ENCODE measurements at places on chromosomes 1 and 21.

DNA sequence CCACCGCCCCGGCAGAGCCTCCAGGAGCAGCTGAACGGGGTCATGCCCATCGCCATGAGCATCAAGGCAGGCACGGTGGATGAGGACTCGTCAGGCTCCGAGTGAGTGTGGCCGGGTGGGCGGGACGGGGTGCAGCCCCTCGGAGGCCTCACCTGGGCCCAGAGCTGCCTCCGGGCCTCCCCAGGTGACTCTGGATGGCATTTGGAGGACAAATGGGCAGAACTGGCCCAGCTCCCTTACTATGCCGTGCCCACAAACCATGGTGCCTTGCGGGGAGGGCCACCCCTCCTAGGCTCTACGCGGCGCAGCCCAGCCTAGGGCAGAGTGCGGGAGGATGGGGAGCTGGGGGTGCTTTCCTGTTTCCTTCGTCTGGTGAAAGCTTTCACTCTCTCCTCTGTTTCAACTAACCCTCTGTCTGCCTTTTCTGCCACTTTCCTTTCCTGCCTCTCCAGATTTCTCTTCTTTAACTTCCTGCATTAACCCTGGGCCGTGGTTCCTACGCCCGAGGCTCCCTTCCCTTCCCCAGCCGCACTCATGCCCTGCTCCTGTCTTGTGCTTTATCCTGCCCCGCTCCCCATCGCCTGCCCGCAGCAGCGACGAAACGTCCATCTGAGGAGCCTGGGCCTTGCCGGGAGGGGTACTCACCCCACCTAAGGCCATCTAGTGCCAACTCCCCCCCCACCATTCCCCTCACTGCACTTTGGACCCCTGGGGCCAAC is 9.2 kb downstream of the PSRC1 start:
- DNase-seq, result no peak

- DNase-seq, result no peak
Observed at GRCh38 chr21:27423906-27424595, 457.2 kb upstream of the ADAMTS5 start.

- DNase-seq, result no peak
Observed at GRCh38 chr1:45802343-45803298, 791 bp upstream of the MAST2 start.

DNA sequence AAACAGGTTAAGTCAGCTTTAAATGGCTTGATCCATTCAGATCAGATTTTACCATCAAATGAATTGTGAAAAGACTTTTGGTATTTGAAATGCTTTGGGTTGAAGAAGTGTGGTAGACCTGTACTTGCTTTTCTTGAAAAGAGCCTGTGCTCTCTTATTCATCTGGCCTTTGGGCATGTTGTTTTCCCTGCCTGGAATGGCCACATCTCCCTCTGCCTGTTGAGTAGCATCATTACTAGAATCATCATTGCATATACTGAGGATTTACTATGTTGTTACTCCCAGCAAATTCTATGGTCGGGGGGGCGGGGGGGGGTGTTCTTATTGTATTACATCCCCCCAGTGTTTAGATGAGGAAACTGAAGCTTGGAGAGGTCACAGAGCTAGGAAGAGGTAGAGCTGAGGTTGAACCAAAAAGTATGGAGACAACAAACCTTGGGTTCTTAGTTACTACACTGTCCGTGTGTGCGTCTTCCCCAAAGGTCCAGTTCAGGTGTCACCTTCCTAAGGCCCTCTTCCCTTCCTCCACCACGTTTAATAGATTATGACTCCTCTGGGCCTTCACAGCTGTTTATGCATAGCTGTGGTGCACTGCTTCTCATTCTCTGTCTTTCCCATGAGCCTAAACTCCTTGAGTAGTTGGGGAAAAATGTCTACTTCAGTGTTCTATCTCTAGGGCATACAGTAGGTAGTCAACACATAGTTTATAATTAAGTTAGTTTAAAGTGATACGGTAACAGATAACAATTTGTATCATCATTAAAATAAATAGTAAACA is 246.4 kb upstream of the HOOK1 start:
- no peak for DNase-seq

GRCh38 chr1:201396861-201397464 is 2.2 kb downstream of the LAD1 start:
- DNase-seq, result peak; percentile 13

GRCh38 chr1:109509176-109510134 is at the start of gene AMIGO1:
TSS of gene AMIGO1 (minus strand) at chr1:109509727. CDS start at chr1:109508912, 815 bp downstream.
- DNase-seq, result peak; percentile 41

DNA sequence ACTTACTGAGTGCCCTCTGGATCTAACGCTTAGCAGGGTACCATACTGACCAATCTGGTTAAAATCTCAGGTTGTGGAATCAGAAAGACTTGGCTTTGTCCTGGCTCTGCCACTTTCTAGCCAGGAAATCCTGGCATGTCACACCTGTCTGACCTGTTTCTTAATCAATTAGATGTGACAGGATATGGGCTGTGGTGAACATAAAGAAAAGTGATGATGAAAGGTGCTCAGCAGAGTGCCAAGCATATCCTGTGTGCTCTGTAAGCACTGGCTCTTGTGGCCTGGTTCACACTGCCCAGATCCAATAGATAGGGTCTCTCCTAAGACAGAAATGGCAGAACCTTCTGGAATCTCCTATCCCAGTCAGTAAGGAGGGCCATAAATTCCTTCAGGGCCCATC is 53.9 kb downstream of the PHC2 start:
- DNase-seq, result no peak

GRCh38 chr1:230348386-230349019 is 77.6 kb downstream of the PGBD5 start:
- no peak for DNase-seq

DNA sequence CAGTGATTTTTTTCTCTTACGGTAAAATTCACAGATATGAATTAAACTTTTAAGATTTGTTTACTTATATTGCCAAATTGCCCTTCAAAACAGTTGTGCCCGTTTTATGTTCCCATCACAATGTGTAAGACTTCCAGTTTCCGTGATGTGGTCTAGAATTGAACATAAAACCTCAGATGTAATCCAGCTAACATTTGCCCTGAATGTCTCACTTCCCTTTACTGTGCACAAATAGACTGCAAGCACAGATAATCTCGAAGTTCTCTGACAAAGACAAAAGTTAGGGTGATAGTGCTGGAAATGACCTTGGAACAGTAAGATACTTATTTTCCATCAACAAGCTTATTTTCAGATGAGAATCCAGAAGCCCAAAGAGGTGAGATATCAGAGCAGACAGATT is 177.5 kb downstream of the ZZZ3 start:
- no peak for DNase-seq

- no peak for DNase-seq
Observed at GRCh38 chr1:18058206-18058921, 49.2 kb upstream of the IGSF21 start.

GRCh38 chr1:218034468-218034867 is 250.6 kb upstream of the RRP15 start:
- DNase-seq, result no peak

DNA sequence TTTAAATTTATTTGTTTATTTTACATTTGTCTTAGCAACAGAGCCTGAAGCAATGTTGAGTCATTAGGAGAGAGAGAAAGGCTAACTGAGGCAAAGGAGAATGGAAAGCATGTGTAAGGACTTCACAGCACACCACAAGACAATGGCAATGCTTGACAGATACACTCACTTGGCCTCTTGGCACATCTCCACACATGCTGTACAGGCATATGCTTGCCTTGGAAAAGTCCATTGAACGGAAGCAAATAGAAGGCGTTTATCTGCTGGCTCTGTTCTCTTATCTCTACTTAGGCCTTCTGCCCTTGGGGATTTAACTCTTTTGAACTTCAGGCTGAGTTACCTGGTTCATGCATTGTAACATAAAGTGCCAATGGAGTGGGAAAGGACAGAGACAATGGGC is 262.2 kb upstream of the POU3F1 start:
- no peak for DNase-seq

GRCh38 chr1:185843986-185844385 is 109.8 kb downstream of the HMCN1 start:
- DNase-seq, result no peak

- no peak for DNase-seq
Observed at GRCh38 chr1:118688891-118689290, 299.3 kb downstream of the TBX15 start.

DNA sequence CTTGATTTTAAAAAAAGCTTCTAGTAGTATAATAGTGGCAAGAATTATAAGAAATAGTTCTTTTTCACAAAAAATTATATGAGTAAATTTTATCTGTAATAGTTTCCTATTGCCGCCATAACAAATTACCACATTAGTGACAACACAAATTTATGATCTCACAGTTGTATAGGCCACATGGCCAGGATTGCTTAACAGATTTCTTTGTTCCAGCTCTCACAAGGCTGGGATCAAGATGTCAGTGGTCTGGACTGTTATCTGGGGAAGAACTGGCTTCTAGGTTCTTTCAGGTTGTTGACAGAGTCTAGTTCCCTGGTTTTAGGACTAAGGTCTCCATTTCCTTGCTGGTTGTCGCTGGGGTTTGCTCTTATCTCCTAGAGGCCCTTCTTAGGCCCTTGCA is 236.4 kb downstream of the USP25 start:
- no peak for DNase-seq

- DNase-seq, result no peak
Observed at GRCh38 chr1:202656057-202656456, 54.2 kb downstream of the SYT2 start.

DNA sequence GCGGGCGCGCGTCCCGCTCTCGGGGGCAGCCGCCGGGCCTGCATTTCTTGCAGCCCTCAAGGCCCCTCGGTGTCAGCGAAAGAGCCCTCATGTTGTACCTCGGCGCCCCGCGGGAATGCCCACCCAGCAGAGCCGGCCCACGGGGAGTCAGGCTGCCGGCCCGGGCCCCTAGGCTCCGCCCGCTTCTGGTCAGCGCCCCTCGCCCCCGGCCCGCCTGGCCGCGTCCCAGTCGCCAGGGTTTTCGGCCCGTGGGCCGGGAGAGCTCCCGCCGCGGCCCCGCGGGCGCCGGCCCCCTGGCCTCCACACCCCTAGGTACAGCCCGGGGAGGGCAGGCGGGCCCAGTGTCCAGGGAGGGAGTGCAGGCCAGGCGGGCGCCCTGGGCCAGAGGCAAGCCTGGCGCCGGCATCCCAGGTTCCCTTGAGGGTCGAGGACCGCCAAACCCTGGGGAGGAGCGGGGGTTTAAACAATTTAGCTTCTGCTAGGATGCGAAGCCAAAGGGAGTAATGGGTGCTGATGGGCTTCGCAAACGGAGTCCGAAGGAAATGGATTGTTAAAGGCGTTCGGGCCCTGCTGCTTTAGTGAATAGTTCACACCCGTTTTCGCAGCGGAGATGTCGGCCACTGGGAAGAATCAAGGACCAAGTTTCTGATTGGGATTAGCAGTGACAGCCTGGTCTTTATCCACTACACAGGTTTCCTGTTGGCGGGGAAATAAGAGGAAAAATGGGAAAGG is 486 bp upstream of the KCNA3 start:
- no peak for DNase-seq

DNA sequence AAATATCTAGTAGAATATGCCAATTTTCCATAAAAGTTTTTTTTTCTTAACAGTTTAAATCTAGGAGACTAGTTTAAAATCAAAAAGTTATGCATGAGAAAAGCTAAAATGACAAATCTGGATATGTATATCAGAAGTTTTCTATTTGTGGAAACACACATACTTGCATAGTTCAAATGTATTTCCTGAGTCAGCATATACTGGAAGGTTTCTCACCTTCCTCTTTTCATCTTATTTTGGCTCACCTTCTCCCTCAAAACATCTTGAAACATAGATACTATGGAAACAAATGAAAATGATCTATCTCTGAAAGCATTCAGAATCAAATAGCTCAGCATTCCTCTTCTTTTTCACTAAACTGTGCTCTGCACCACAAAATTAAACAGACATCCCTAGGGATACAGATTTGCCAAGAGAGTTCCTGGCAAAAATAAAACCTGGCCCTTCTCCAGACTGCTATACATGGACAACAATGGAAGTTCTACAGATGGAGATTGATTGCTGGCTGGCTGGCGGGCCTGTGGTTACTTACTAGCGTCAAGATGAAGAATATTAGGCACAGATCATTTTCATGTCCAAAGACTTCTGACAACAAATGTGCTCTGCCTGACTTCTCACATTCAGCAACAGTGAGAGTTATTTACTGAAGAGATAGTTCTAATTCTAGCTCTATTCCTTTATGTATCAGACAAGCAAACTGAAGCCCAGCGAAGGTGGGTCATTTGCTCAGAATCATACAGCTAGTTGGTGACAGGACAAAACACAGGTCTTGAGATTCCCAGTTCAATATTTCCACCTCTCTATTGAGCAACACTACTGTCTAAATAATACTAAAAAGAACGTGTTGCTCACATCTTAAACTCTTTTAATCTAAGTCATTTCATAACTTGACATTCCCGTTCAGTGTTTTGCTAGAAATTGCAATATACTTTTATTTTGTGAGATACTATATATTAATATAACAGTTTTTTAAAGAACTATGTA is 26.6 kb downstream of the DIPK1A start:
- peak; percentile 68 for DNase-seq

DNA sequence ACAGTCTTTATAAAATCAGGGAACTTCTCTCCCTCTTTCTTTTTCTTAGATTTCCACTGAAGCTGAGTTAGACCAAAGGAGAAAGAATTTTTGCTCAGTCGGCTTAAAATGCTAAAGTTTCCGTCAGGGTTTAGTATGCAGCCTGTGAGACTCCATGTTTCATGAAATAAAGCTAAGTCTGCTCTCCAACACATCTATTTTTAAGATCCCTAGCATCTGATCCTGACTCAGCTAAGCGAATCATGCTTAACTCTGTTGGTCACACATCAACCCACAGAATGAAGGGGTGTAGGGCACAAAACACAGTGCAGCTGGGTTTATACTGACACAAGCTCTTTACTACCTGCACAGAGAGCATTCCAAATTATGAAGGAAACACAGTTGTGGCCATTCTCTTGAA is 102.4 kb upstream of the ZNF281 start:
- no peak for DNase-seq

DNA sequence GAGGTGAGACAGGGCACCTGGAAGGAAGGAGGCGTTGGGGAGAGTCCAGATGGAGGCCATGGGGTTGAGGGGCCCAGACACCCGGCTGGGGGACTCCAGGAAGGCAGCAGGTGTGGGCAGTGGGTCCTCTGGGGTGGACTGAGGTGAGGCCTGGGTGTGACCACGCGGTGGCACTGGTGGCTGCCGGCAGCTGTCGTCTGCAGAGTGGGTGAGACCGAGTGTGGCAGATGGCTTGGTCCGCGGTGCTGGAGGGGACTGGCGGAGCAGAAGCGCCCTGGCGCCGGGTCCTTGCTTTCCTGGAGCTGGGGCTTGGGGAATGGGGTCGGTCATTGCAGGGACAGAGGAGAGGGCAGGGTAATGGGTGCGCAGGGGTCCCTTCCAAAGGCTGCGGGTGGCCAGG is 12.5 kb downstream of the AGRN start:
- peak; percentile 41 for DNase-seq

GRCh38 chr1:182457844-182458243 is 7.9 kb downstream of the RGSL1 start:
- DNase-seq, result no peak

DNA sequence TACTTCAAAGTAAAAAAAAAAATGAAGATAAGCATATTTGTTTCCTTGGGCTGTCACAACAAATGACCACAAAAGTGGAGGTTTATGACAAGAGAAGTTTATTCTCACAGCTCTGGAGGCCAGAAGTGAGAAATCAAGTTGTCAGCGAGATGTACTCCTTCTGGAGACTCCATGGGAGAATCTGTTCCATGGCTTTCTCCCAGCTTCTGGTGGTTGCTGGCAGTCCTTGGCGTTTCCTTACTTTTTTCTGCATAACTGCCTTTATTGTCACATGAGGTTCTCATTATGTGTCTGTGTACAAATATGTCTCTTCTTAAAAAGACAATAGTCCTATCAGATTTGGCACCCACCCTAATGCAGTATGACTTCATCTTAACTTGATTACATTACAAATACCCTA is 398.3 kb downstream of the KCNT2 start:
- DNase-seq, result no peak

All from COR-L47 (cell line).